ENCODE measurements at places on chromosomes 13 and 19.

GRCh38 chr19:20371911-20372310 is 193.7 kb downstream of the ZNF737 start:
- DNase-seq = no peak
- H3K4me1 ChIP-seq = no peaks in the 10 kb centered on the region
- no peak overlapping the region for H3K4me3 ChIP-seq
- H3K36me3 ChIP-seq = no peaks in the 10 kb centered on the region
- no peaks in the 10 kb centered on the region for H3K27me3 ChIP-seq
- no peak overlapping the region for H3K27ac ChIP-seq

DNA sequence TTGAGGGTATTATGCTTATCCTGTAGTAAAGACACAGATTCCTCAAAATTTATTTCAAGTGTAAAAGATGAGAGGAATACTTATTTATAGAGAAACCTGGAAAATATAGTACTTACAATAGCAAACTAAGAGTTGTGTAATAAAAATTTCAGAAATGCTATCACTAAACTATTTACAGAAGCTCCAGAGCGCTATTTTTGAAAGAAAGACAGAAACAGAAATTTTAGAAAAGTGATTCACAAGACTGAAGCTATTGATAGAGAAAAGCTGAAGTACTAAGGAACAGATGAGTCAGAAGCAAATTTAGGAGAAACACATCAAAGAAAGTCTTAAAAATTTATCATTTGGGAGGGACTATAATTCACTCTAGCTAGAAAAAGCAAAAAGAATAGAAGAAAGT is 1174.2 kb downstream of the DIAPH3 start:
- H3K4me1 ChIP-seq = no peaks in the 10 kb centered on the region
- DNase-seq = no peak
- no peak overlapping the region for H3K4me3 ChIP-seq
- no peaks in the 10 kb centered on the region for H3K36me3 ChIP-seq
- no peak overlapping the region for H3K27ac ChIP-seq

DNA sequence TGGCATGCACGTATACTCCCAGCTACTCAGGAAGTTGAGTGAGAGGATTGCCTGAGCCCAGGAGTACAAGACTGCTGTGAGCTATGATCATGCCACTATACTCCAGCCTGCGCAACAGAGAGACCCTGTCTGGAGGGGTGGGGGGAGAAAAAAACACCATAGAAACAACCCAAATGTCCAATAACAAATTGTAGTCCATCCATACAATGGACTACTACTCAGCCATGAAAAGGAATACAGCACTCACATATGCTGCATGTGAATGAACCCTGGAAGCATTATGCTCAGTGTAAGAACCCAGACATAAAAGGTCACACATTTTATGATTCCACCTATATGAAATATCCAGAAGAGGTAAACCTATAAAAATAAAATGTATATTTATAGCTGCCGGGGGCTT is 42.3 kb downstream of the CD320 start:
- H3K4me1 ChIP-seq = peaks cover 19% of the 10 kb centered on the region
- no peak overlapping the region for H3K4me3 ChIP-seq
- H3K36me3 ChIP-seq = no peaks in the 10 kb centered on the region
- no peak overlapping the region for H3K27ac ChIP-seq
- H3K27me3 ChIP-seq = no peaks in the 10 kb centered on the region

DNA sequence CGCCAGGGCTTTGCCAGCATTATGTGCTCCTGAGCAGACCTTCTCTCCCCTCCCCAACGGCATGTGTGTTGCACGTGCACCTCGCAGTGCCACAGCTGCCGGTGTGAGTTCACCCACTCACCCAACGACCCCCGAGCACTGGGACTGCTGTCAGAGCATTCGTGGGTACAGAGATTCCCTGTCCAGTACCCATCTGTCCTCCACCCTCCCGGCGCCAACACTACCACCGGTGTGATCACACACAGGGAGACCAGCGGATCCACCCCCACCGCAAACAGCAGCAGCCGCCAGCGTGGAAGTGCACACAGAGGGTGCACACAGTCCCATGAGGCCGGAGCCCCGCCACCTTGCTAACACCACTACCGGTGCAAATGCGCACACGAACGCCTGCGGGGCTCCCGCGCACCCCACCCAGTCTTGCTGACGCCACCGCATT is 15.9 kb downstream of the LILRA1 start:
- no peaks in the 10 kb centered on the region for H3K36me3 ChIP-seq
- H3K27me3 ChIP-seq = peaks cover 6% of the 10 kb centered on the region
- H3K27ac ChIP-seq = no peak overlapping the region
- H3K4me1 ChIP-seq = no peaks in the 10 kb centered on the region

- no peak overlapping the region for H3K4me3 ChIP-seq
- DNase-seq = no peak
- H3K27ac ChIP-seq = no peak overlapping the region
- H3K27me3 ChIP-seq = peaks cover 10% of the 10 kb centered on the region
These were observed 60.5 kb downstream of the COL4A2 start for GRCh38 chr13:110367620-110368019.

DNA sequence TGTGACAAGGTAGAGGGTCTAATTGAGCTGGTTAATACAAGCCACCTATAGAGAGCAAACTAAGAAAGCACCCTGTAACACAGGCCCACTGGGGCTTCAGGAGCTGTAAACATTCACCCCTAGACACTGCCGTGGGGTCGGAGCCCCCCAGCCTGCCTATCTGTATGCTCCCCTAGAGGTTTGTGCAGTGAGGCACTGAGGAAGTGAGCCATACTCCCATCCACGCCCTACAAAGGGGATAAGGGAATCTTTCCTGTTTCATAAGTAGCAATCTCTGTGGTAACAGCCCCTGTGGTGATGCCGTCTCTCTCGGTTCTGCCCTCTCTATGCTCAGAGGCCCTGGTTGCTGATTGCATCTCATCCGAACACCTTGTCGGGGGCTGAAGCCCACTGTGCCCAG is 94.2 kb upstream of the GJB6 start:
- H3K4me3 ChIP-seq = no peak overlapping the region
- DNase-seq = no peak
- peaks cover 17% of the 10 kb centered on the region for H3K27me3 ChIP-seq
- H3K4me1 ChIP-seq = no peaks in the 10 kb centered on the region

DNA sequence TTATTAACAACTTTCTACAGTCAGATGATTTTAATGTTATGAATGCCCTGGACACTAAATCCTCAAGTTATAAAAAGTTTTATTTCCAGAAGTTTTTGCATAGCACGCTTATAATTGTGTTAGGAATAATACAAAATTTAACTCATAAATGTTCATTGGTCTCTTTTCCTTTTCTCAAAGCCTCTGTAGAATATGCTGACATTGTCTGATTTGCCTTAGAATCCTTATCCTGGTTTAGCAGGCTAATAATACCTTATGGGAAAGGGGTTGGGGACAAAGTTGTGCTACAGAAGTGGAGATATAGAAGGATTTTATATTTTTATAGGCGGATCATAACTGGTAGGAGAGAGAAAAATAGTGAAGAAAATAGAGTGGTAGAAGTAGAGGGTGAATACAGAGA is 1739.6 kb downstream of the OLFM4 start:
- no peaks in the 10 kb centered on the region for H3K27me3 ChIP-seq
- no peak overlapping the region for H3K27ac ChIP-seq
- no peak for DNase-seq
- H3K36me3 ChIP-seq = no peaks in the 10 kb centered on the region

DNA sequence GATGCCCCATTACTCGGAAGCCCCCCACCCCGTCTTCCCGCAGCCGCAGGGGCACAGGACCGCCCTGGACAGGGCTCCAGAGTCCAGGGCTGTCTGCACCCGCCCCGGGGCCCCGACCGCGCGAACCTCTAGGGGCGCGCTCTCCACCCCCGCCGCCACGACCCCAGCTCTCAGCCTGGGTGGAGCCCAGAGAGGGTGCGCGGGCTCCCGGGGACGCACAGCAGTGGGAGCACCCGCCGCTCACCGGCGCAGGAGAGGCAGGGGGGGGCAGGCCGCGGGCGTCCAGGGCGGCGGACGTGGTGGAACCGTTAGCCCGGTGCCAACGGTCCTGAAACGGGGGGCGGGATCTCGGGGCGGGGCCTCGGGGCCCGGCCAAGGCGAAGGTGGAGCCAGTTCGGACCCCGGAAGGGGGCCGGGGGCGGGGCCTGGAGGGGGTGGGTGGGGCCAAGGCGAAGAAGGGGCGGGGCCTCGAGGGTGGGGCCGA is at the start of gene ATP8B3:
Gene ATP8B3 (minus strand): TSS at position 335 of the 484 bp plus-strand sequence. CDS start 540 bp downstream, outside the sequence.
- peak within 1 kb of the TSS; percentile 97 for H3K27ac ChIP-seq
- peak within 1 kb of the TSS; percentile 92 for H3K4me3 ChIP-seq
- H3K4me1 ChIP-seq = peaks cover 27% of the 10 kb centered on the region
- peak; percentile 90 for DNase-seq
- H3K36me3 ChIP-seq = peaks cover 9% of the 10 kb centered on the region
- no peaks in the 10 kb centered on the region for H3K27me3 ChIP-seq

GRCh38 chr19:36838784-36839324 is 667 bp upstream of the ZNF790 start:
- DNase-seq = no peak
- H3K4me3 ChIP-seq = no peak overlapping the region
- H3K27me3 ChIP-seq = no peaks in the 10 kb centered on the region
- H3K27ac ChIP-seq = no peak overlapping the region
- peaks cover 61% of the 10 kb centered on the region for H3K36me3 ChIP-seq
- peaks cover 7% of the 10 kb centered on the region for H3K4me1 ChIP-seq

GRCh38 chr13:90455823-90456222 is 891.7 kb upstream of the MIR17HG start:
- no peak overlapping the region for H3K4me3 ChIP-seq
- DNase-seq = no peak
- H3K27ac ChIP-seq = no peak overlapping the region
- no peaks in the 10 kb centered on the region for H3K4me1 ChIP-seq
- H3K36me3 ChIP-seq = no peaks in the 10 kb centered on the region

GRCh38 chr19:45677351-45678230 is 9.6 kb downstream of the GIPR start:
- no peaks in the 10 kb centered on the region for H3K36me3 ChIP-seq
- peak overlapping the region; percentile 8 for H3K27ac ChIP-seq
- H3K4me3 ChIP-seq = peak overlapping the region; percentile 68
- peaks cover 11% of the 10 kb centered on the region for H3K27me3 ChIP-seq

DNA sequence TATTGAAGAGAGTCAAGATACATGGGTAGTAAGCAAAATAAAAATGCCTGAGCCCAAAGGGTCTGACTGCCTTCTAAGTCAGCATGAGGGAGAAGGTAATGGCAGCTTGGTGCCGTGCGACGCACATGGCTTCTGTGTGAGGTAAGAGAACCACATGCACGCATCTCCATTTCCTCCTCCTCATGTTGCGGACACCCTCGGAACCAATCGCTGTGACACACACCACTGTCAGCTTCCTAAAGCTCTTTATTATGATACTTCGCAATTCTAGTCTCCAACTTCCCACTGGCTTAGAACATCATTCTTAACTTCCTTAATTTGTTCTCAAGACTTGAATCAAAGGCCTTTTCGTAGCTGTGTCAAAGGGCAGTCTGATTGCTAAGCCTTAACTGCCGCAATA is 170.1 kb downstream of the OXGR1 start:
- H3K36me3 ChIP-seq = no peaks in the 10 kb centered on the region
- H3K4me3 ChIP-seq = no peak overlapping the region
- H3K27me3 ChIP-seq = no peaks in the 10 kb centered on the region
- DNase-seq = no peak
- H3K27ac ChIP-seq = no peak overlapping the region

DNA sequence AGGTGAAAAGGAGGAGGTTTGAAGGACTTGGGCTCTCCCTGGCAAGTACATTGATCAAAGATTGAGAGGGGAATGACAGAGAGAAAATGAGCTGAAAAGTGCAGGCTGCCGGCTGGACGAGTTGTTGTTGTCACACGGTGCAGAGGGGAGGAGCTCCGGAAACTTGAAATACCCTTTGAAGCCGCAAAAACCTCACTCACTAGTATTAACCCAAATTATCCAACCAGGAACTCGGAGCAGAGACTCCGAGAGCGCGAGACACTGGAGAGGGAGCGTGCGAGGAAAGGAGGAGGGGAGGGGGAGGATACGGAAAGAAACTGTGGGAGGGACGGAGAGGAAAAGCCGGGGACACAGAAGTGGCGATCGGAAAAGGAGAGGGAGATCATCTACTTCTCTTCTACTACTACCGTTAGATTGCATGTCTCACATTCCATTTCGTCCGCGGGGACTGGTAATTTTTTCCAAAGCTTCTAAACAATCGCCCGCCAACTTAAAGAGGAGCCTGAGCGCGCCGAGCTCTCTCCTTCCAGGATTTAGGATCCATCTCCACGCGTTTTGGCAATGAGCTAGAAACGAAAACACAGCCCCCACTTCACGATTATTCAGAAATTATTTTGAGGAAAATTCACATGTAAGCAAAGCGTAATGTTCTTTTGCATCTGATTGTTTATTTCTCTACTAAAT is at the start of gene DACH1:
Gene DACH1 (minus strand): TSS at position 74 of the 684 bp plus-strand sequence.
- peaks cover 20% of the 10 kb centered on the region for H3K4me1 ChIP-seq
- H3K27ac ChIP-seq = no peak within 1 kb of the TSS
- peaks cover 5% of the 10 kb centered on the region for H3K36me3 ChIP-seq
- no peak for DNase-seq

GRCh38 chr13:100315522-100315921 is 226.6 kb downstream of the PCCA start:
- no peak for DNase-seq
- H3K4me3 ChIP-seq = no peak overlapping the region
- no peaks in the 10 kb centered on the region for H3K4me1 ChIP-seq
- no peaks in the 10 kb centered on the region for H3K27me3 ChIP-seq
- H3K27ac ChIP-seq = no peak overlapping the region

DNA sequence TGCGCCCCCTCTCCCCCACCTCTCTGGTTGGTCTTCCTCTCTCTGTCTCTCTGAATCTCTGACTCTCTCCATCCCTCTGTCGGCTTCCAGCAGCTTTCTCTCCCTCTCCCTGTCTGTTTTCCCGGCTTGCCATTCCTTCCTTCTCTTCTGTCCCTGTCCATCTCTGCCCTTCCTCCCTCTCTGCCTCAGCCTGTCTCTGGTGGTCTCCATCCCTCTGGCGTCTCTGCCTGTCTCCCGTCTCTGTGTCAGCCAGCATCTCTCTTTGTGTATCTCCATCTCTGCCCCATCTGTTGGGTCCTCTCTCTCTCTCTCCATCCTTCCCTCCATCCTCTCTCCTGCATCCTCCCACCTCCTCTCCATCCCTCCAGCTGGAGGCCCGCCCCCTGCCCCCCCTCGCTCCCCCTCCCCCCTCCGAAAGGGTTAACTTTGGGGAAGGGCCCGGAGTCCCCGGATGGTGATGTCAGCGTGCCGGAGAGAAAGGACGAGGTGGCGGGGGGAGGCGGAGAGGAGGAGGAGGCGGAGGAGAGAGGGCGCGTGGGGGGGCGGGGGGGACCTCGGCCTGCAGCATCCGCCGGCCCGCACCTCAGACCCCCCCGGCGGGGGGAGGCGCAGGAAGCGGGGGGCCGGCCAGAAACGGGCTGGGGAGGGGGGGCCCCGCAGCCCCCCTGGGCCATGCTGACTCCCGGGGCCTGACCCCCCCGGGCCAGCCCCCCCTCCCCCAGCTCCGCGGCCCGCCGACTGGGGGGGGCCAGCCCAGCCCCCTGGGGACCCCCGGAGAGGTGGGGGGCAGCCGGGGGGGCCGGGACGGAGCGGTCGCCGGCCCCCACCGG is at the start of gene BRSK1:
Gene BRSK1 (plus strand): TSS at position 450 of the 830 bp plus-strand sequence. CDS start 446 bp downstream, outside the sequence.
- H3K27ac ChIP-seq = no peak within 1 kb of the TSS
- peaks cover 4% of the 10 kb centered on the region for H3K36me3 ChIP-seq
- H3K4me1 ChIP-seq = peaks cover 31% of the 10 kb centered on the region
- peaks cover 10% of the 10 kb centered on the region for H3K27me3 ChIP-seq
- DNase-seq = peak; percentile 52

All from activated CD4-positive, alpha-beta memory T cell treated with anti-CD3 and anti-CD28 coated beads, Interleukin-2, amount 10 ng/mL, durations not matched to agents 7 days and 5 days (primary cell).